ENCODE measurements at places on chromosomes 5 and 9. TPM values are rescaled to one million over a fixed set of nuclear protein-coding genes. Genes with fewer than 3 reads are reported as not detected.

DNA sequence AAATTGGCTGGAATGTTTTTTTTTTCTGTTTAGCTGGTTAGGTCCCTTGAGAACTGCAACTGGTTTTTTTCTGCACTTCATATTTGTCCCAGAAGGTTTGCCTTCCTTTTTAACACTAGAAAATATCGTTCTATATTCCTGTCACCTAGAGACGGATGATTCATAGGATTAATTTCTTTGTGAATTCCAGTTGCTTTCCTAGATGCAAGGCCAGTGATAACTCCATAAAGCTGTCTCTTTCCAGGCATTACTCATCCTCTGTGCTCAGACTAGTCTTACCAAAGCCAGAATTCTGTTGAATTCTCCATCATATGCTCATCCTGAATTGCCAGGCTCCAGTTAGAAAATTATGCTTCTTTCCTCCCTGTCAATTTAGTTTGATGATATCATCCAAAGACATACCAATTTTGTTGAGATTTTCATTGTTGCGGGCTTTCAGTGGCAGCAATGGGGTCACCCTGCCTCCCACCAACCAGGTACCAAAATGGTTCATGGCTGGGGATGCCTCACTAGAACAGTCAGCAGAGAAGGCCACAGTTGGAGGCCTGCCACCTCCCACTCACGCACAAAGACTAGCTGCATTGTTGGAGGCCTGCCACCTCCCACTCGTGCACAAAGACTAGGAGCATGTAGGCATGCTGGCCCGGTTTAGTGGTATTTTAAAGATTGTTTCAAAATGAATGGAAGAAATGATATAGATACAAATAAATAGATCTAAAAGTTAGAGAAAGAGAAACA is 8.5 kb downstream of the BAAT start:
- no peaks in the 10 kb centered on the region for H3K4me1 ChIP-seq
- no peak overlapping the region for H3K27ac ChIP-seq
- H3K4me3 ChIP-seq = no peak overlapping the region
- no peaks in the 10 kb centered on the region for H3K36me3 ChIP-seq
- peaks cover 3% of the 10 kb centered on the region for H3K27me3 ChIP-seq

DNA sequence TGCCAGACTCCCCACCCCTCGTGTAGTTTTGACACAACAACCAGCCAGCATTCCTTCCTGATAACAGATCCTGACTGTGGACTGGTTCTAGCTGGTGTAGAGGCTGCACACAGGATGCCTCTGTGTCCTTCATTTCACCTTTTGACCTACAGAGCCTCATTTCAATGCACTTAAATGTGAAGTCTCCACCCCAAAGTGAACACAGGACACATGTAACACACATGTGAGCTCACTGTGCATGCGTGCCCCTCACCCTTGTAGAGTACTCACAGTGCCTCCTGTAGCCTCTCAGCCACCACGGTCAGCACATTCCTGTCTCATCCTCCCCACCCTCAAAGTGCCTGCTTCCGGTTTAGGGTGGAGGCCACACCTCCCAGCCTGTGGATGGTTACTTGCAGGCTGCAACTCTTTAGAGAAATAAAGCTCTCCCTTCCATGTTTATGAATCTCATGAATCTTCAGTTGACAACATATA is 11.6 kb upstream of the NKD2 start:
- H3K36me3 ChIP-seq = no peaks in the 10 kb centered on the region
- no peak overlapping the region for H3K4me3 ChIP-seq
- H3K27ac ChIP-seq = no peak overlapping the region

DNA sequence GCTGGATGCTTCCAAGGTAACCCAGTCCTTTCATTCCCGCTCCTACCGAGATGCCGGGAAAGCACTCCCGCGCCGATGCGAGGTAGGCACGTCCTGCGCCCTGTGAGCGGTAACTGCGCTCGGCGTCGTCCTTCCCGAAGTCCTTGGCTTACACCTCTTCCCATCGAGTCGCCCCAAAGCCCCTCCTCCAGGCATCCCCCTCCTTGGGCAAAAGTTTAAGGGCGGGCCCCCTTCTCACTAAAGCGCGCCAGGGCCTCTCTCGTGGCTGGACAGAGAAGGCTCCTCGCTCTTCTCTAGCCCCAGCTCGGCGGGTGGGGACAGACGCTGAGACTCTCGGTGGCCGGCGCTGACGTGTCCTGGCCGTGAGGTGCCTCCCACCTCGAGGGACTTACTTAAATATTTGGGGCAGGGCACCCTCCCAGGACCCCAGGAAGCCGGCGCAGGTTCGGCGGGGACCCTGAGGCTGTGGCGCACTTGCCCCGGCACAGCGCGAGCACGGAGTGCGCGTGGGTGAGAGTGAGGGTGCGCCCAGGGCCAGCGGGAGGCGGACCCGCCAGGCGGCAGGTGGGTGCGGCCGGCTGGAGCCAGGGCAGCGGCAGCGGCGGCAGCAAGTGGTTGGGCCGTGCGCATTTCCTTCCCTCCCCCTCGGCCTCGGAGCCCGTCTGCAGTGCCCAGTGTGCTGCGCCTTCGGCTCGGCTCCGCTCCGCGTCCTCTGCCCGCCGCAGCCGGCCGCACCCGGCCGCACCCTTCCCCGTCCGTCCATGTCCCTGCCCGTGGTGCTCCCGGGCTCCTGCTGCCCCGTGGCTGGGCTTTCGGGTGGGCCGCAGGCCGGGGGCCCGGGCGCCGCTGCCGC is at the start of gene ENTREP1:
Gene ENTREP1, plus strand, starts transcription at position 667 of the 853 bp plus-strand sequence. Its CDS starts 95 bp downstream, at position 762.
- H3K4me1 ChIP-seq = no peaks in the 10 kb centered on the region
- no peaks in the 10 kb centered on the region for H3K36me3 ChIP-seq
- DNase-seq = no peak
- H3K27me3 ChIP-seq = peaks cover 6% of the 10 kb centered on the region

DNA sequence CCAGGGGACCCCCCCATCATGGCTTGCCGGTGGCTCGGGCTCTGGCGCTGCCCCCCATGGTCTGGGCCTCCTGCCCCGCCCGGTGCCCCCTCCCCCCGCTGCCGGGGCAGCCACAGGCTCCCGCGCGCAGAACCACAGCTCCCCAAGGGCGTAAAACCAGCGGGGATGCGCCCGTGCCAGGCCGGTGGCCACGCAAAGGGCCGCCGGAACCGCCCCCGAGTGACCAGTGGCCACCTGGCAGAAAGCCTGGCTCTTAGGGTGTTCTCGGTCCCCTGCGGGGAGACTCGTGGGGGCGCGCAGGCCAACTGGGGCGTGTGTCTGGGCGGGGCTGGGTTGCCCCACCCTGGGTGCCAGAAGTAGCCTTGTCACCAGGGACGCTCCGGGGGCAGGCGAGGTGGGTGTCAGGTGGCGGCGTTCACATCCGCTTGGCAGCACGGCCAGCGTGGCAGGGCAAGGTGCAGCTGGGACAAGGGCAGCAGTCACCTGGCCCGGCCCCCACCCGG is 515 bp upstream of the AGPAT2 start:
- H3K4me1 ChIP-seq = no peaks in the 10 kb centered on the region
- no peaks in the 10 kb centered on the region for H3K36me3 ChIP-seq
- H3K27me3 ChIP-seq = peaks cover 23% of the 10 kb centered on the region
- H3K4me3 ChIP-seq = peak overlapping the region; percentile 10
- no peak overlapping the region for H3K27ac ChIP-seq
- no peak for DNase-seq

DNA sequence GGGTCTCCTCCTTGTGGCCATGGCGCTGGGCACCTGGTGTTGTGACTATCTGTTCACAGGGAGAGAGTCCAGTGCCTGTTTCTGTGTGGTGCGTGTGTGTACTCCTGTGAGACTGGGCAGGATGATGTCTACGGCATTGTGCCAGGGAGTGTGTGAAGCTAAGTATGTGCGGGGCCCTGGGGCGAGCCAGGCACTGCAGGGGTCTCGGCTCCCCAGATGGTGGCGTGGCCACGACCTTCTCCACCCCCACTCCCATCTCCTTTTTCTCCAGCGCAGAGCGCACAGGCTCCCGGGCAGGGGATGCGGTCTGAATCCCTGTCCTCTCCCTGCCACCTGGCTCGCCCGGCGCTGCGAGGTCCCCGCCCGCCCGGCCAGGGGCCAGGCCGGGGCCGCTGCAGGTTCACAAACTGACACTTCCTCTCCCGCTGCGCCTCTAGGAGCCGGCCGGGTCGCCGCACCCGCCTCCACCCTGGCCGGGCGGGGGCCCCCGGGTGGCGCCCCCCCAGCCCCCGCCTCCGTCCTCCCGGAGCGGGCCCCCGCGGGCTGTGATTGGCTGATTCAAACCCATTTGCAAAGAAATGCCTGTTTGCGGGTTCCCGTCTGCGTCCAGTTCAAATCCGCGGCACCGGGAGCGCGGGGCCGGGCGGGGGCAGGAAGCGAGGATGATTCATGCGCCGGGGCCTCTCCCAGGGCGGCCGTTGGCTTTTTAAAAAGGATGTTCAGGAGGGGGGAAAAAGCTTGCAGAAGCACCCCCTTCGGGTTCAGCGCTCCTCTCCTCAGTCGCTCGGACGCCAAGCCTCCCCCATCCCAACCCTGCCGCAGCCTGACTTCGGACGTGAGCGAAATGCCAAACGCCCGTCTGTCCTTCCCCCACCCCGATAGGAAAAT is 790 bp downstream of the PHF19 start:
- peaks cover 24% of the 10 kb centered on the region for H3K36me3 ChIP-seq
- no peaks in the 10 kb centered on the region for H3K27me3 ChIP-seq
- peak overlapping the region; percentile 68 for H3K4me3 ChIP-seq
- H3K4me1 ChIP-seq = peaks cover 70% of the 10 kb centered on the region
- DNase-seq = peak; percentile 67
- peak overlapping the region; percentile 95 for H3K27ac ChIP-seq

DNA sequence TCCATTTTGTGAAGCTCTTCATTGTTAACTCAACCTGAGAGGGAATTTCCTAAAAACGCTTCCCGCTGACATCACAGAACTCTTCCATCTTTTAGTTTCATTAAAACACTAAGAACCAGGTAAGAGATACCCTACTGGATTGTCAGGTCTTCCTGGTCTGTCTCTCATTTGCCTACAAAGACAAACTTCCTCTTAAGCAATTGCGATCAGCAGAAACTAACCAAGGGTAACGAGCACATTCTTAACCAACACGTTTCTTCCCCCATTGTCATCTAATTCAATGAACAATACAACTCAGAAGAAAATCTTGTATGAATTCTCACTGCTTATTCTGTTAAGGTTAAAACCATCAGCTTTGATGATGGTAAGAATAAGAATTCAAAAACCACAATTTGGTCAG is 6.6 kb downstream of the FBXW11 start:
- H3K27me3 ChIP-seq = no peaks in the 10 kb centered on the region
- no peak overlapping the region for H3K4me3 ChIP-seq
- no peak overlapping the region for H3K27ac ChIP-seq
- no peaks in the 10 kb centered on the region for H3K36me3 ChIP-seq
- peaks cover 1% of the 10 kb centered on the region for H3K4me1 ChIP-seq

GRCh38 chr5:91963166-91963565 is 580.0 kb upstream of the ARRDC3 start:
- H3K36me3 ChIP-seq = no peaks in the 10 kb centered on the region
- H3K4me3 ChIP-seq = no peak overlapping the region
- DNase-seq = no peak
- H3K4me1 ChIP-seq = no peaks in the 10 kb centered on the region

DNA sequence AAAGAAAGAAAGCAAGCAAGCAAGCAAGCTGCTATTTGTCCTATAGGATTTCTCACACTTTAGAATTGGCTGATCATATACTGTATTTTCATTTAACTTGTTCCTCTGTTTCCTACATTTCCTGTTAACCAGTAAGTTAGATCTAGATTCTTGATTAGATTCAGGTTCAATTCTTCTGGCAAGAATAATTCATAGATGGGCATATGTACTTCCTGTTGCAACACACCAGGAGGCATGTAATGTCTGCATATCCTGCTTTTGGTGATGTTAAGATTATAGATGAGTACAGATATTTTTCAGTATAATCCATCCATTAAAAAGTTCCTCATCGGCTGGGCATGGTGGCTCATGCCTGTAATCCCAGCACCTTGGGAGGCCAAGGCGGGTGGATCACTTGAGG is 10.8 kb upstream of the KIF27 start:
- no peak for DNase-seq
- H3K4me3 ChIP-seq = no peak overlapping the region
- H3K4me1 ChIP-seq = no peaks in the 10 kb centered on the region
- no peaks in the 10 kb centered on the region for H3K27me3 ChIP-seq
- H3K27ac ChIP-seq = no peak overlapping the region

DNA sequence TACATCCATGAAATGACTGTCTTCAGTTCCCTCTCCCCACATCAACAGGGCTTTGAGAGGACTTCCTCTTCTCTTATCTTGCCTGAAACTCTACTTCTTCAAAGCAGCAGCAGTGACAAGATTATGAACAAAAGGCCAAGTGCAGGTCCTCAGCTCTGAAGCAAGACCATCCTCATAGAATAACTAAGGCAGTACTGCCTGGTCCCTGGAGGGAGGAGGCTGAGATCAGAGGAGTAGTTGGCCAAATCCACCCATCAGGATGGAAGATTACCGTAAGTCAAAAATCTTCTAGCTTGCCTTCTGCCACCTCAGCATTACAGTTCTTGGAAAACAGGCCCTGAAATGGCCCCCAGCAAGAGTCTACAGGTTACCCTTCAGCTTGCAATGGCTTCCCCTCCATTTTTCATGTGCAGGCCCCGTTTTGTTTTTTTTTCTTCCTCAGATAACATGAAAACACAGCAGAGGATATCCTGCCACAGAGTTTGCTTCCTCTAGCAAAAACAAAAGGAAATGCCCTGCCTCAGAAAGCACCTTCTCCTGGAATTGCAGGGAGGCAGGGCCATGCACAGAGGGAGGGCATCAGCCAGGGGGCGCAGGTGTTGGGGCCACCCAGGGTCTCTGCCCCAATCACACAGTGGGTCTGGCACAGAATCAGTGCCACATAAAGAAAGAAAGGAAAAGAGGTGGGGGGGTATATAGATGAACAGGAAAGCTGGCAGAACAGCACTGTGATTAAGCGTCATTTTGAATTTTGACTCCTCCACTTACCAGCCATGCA is 40.0 kb downstream of the KLHL3 start:
- peaks cover 11% of the 10 kb centered on the region for H3K36me3 ChIP-seq
- peak overlapping the region; percentile 39 for H3K4me3 ChIP-seq
- H3K27ac ChIP-seq = peak overlapping the region; percentile 64
- no peaks in the 10 kb centered on the region for H3K27me3 ChIP-seq
- peaks cover 50% of the 10 kb centered on the region for H3K4me1 ChIP-seq
- peak; percentile 24 for DNase-seq

DNA sequence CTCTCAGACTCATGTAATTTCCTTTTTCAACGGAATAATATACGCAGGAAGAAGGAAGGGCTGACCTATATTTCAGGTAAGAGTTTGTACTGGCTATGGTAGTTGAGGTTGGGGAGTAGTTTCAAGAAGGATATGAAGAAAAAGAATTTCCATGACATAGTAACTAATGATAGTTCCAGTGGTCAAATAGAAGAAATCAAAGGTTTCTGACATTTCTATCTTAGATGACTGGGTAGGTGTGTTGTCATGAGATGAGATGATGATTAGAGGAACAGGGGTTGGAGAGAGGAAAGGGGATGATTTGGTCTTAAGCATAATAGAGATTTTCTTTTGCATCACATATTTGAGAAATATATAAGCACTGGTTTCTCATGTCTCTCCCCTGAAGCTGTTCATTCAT is 166.0 kb downstream of the SPATA31D1 start:
- no peak for DNase-seq
- H3K4me1 ChIP-seq = no peaks in the 10 kb centered on the region
- H3K36me3 ChIP-seq = no peaks in the 10 kb centered on the region
- no peak overlapping the region for H3K27ac ChIP-seq
- H3K27me3 ChIP-seq = no peaks in the 10 kb centered on the region

OGN gene
- 0.25 TPM for total RNA-seq

SUSD3 gene
- 79.2 TPM for total RNA-seq

CACFD1 gene
- 2.6 TPM for total RNA-seq

SOX30 gene
- not detected for total RNA-seq

RNF208 gene
- 0.83 TPM for total RNA-seq

TMEM171 gene
- total RNA-seq = not detected

ZNF883 gene
- 0.79 TPM for total RNA-seq

Data from T-cell (primary cell).